ENCODE measurements at places on chromosomes 2 and 18.

- DNase-seq, result no peak
These were observed 68.1 kb upstream of the AMMECR1L start for GRCh38 chr2:127953849-127954248.

DNA sequence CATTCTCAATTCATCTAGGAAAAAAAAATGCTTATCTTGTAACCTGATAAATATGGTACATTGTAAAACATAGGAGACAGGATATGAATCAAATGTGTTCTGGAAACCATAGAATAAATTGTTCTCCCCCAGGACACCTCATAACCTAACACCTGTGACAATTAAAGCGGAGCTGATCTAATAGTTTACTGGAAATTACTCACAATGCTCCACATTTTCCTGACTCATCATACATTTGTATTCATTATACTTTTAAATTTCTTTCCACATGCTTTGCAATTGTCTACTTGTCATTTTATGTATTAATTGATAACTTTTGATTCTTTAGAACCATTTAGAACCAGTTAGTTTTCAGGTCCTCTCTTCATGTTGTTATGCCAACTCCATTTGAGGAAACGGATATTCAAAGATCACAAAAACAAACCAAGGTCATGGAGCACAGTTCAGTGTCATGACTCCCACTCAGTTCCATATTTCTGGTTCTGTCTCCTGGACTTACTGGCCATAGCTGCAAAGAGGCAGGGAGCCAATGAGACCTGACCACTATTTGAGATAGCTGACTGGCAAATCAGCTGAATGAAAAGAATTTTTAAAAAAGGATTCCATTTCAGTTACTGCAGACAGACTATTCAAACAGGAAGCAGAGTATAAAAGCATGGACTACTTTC lies 128.5 kb downstream of the CALCRL start:
- DNase-seq, result no peak

- no peak for DNase-seq
These were observed 23.7 kb upstream of the TAF1B start for GRCh38 chr2:9819551-9819950.

GRCh38 chr2:219289537-219290361 lies 10.6 kb downstream of the DNAJB2 start:
- no peak for DNase-seq

- peak; percentile 29 for DNase-seq
These were observed 181.1 kb downstream of the SOCS6 start for GRCh38 chr18:70469916-70470315.

DNA sequence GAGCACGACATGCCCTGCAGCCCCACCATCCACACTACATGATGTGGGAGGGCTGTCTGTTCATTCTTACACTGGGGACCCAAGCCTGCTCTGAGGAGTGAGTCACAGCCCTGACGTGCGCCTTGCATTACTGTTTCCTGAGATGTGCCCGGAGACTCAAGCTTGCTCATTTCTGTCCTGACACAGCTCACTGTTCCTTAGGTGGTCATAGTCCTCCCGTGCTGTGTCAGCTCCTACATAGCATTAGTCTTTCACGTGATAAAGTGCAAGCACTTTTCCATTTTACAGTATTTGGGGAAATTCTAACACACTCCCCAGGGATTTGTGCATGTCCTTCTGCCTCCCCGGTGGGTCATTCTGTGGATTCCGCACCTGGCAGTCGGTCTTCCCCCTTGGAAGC lies 46.2 kb upstream of the TRIM43B start:
- no peak for DNase-seq

DNA sequence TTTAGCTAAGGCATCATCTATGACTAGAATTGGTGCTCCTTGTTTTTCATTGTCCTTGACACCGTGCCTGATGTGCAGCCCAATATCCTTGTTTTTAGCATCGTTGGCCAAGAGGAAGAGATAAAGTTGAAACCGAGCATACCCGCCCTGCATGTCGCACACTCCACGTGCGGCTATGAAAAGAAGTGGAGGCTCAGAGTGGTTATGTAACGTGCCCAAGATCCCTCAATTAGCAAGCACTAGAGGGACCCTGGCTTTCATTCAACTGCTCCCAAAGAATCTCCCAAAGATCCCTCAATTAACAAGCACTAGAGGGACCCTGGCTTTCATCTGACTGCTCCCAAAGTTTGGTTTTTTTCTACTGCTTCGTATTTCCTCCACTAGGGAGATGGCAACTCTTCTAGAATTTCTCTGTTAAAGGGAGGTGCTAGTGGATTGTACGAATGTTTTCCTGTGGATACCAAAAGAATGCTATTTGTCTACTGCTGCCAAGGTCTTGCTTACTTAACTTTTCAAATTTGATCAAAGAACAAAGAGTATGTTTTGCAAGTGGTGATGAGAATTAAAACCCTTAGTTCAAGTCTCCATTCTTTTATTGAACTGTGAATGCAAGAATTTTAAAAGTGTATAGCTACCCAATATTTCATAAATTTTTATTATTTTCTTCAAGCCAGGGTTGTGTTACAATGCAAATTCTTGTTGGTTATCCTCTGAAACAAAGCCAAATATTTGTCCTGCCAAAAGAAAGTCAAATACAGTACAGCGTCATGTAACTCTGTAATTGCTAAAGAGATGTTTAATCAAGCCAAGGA lies 92.1 kb downstream of the AOX1 start:
- DNase-seq, result no peak

GRCh38 chr18:72041313-72042032 lies 502.7 kb downstream of the CBLN2 start:
- DNase-seq, result no peak

DNA sequence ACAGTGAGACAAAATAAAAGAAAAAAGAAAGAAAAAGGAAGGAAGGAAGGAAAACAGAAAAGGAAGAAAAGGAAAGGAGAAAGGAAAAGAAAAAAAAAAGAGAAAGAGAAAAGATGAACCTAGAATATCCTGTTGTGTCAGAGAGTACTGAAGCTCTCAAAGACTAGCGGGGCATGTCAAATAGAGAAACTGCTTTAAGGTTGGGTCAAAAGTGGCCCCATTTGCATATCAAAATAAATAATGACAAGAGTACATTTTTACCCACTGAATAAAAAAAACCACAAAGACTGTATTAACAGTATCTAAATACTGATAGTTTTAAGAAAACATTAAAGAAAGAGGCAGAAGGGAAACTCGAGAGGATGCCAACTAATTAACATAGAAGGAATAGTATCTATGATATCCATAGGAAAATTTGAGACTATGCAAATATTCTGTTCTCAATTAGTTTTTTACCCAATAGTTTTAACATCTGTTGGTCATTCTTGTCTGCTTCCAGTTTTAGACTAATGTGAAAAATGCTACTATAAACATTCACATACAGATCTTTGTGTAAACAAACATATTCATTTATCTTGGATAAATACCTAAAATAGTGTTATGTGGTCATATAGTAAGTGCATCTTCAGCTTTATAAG lies 53.2 kb downstream of the SFXN5 start:
- DNase-seq, result no peak

GRCh38 chr2:119910566-119910965 lies 102.3 kb upstream of the EPB41L5 start:
- no peak for DNase-seq

DNA sequence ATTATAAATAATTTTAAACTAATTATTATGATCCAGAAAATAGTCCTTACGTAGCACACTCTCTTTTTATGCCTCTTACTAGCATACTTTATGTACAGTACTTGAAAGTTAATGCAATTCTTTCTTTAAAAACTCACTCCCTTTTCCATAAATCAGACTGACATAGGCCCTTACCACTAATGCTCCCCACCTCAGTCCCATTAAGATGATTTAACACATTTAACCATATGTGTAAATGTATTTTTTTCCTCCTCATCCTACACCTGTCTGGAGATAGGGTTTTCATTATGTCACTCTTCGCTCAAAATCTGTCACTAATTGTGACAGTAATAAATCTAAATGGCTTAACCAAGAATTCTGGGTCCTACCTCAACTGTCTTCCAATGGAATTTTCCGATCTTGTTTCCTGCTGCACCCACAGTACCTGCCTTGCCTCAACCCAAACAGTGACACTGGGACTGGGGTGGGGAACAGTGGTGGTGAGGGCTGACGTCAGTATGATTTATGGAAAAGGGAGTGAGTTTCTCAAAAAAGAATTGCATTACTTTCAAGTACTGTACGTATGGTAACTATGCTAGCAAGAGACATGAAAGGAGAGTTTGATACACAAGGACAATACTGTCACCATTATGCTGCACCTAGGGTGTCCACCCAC lies 25.1 kb downstream of the EFEMP1 start:
- no peak for DNase-seq

- no peak for DNase-seq
These were observed 740.7 kb downstream of the DPP10 start for GRCh38 chr2:115183144-115183543.

GRCh38 chr2:113861740-113862139 lies 28.1 kb upstream of the ACTR3 start:
- no peak for DNase-seq

DNA sequence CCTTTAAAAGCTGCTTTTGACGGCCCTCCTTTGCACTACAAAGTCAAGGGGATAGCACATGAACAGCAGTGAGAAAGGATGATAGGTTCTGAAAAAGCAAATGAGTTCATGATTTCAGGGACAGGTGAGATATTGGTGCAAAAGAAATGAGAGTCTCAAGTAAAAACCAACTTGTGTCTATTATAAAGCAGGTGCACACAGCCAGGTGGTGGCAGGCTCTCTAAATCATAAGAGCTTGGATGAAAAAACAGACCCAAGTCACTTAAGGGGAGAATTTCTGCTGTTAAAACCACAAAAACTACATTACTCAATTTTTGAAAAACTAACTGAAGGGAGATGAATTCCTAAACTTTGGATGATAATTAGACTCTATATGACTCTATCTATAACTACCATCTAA lies 201.5 kb downstream of the SP3 start:
- DNase-seq, result no peak

DNA sequence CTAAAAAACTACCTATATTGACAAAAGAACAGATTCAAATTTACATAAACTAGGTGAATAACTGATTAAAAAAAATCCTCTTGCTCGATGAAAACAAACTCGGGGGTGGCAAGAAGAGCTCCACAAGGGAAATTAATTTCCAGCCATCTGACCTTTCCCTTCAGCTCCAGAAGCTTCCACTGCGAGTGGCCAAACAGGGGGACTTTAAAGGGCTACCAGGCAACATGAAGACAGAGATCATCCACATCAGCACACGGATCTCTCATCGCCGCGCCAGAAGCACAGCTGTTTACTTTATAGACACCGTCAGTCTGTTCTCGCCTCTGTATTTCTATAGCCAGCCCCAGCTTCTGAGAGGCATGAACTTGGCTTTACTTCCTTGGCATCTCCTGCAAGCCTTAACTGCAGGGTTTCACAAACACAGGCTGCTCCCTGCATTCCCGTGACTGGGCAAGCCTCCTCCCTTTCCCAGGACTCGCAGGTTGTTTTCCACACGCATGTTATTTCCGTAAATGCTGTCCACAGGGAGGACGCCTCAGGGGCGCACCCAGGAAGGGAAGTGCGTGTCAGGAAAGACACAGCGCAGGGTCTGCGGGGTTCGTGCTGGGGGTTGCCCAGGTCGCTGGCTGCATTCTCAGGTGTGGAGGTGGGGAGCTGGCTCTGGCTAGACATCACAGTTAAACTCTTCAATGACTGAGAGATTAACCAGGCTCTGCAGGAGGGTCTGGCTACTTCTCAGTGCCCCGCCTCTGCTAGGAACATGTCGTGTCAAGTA lies 85.0 kb downstream of the USP40 start:
- no peak for DNase-seq

GRCh38 chr2:37215250-37215649 lies 16.1 kb downstream of the CEBPZ start:
- DNase-seq, result no peak

GRCh38 chr2:190657474-190658255 lies 8.8 kb downstream of the NAB1 start:
- no peak for DNase-seq

DNA sequence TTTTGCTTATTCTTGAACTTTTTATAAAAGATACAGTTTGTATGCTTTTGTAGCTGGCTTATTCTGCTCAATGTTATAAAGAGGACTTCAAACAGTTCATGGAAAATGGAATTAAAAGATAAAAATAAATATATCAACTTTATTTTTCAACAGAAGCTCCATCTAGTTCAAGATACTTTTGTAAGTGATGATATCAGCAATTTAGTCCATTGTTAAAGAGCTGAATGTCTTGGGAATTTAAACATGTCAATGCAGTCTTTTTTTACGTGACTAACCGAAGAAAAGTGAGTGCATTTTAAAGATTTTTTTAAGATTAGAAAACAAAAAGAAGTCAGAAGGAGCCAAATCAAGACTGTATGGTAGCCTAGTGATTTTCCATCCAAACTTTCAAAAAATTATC lies 85.4 kb upstream of the CHST9 start:
- no peak for DNase-seq

DNA sequence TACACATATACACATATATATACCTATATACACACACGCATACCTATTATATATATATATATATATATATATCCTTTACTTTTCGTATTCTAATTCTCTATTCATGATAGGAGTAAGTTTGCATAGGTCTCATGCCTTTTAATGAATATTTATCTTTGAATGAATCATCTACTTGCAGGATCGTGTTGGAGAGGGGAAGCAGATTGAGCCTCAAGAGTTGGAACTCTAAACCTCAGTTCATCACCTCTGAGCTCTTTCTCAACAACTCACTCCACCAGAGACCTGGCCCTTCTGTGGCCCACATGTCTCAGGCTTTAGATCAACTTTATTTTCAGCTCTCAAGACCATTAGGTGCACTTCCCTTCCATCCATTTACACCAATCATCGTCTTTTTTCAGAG lies 490.4 kb upstream of the ID2 start:
- no peak for DNase-seq

- no peak for DNase-seq
These were observed 2.9 kb downstream of the MYL12A start for GRCh38 chr18:3250237-3251107.

DNA sequence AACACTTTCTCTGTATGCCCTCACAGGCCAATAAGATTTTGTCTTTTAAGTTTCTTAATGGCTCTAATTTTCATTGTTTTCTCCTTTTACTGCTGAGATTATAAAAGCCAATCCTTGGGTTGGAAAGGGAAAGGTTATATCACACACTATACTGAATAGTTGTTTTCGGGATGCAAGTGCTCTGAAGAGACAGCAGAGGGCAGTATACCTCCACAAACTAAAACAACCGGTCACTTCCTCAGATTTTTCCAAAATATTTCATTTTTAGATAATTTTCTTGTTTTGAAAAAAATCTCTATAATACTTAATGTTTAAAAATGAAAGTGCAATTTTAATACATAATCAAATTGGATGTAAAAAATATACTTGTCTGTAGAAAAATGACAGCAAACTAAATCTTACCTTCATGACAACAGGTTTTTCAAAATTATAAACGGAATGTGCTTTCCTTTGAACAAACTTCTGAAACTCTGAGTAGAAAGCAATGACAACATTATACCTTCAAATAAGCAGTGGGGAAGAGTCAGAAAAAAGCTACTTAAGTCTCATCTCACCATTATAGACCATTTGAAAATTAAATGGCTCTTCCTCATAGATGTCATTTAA lies 82.7 kb downstream of the ORC4 start:
- no peak for DNase-seq

- DNase-seq, result no peak
These were observed 311.2 kb upstream of the HDAC4 start for GRCh38 chr2:239711911-239712570.

GRCh38 chr18:36650266-36650665 lies 178.5 kb downstream of the TPGS2 start:
- no peak for DNase-seq

Measured in right renal cortex interstitium (tissue), 3 donors.